Forelimb muscle (tissue), 1 donor: ENCODE measurements at places on chromosomes 7 and 10. TPM values are rescaled to one million over a fixed set of nuclear protein-coding genes. Genes with fewer than 3 reads are reported as not detected.

- DNase-seq: no peak
Observed at GRCh38 chr10:89279421-89279869, 22.4 kb upstream of the IFIT2 start.

DNA sequence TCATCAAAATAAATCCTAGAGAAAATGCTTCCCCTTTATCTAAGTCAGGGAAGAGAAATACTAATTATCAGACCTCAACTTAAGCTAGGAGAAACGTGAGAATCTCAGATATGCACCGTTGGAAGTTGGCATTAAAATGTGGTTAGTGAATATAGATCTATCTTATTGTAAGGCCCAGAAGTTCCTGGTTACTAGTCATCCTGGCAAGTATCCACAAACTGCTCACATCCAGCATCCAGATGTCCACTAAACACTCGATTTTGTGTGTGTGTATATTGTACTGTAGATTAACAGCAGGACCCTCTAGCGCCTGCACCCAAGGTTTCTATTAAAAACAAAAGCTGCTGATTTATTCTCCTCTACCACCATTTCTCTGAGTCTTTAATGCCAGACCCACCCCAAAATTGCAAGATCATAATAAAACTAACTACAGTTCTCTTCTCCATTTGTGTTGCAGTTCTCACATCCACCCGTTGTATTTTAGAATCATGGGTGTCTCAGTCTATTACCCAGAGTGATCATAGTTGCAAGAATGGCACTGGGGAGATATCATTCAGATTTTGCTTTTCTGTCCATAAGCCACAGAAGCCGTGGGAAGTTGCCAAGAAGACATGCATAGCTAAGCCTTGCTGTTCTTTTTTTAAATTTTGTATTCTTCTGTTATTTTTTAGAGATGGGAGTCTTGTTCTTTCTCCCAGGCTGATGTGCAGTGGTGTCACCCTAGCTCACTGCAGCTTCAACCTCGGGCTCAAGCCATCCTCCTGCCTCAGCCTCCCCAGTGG lies 165.4 kb downstream of the KIAA1217 start:
- DNase-seq: peak; percentile 49

DNA sequence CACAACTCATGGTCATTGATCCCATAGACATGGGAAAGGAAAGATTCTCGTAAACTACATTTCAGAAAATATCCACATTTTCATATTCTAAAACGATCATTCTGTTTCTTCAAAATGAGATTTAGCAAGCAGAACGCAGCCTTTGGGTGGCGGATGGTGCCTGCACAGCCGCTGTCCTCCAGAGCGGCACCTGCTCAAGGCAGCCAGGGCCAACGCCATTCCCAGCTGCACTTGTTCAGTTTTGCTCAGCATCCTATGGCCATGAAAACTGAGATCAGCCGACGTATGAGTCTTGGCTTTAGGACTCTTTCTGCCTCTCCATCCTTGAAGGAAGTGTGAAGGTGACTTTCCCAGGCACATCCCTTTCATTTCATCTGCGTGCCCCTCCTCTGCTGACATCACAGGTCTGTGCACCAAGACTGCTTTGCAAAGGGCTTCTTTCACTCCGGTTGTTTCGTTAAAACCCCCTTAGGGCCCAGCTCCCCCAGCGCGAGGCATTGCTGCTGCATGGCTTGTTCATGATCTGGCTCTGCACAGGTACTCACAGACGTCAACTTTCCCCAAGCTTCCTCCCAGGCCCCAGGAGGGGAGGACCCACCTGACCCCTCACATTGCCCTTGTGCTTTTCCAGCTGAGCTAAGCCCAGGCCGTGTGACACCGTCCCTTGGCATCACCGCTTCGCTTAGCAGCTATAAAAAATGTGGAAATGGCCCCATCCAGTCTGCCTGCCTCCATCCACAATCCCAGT lies 37.2 kb downstream of the TCERG1L start:
- no peak for DNase-seq

- no peak for DNase-seq
Observed at GRCh38 chr7:127446842-127447241, 54.3 kb upstream of the ZNF800 start.

GRCh38 chr10:77028042-77028441 lies 609.6 kb downstream of the KCNMA1 start:
- no peak for DNase-seq

DNA sequence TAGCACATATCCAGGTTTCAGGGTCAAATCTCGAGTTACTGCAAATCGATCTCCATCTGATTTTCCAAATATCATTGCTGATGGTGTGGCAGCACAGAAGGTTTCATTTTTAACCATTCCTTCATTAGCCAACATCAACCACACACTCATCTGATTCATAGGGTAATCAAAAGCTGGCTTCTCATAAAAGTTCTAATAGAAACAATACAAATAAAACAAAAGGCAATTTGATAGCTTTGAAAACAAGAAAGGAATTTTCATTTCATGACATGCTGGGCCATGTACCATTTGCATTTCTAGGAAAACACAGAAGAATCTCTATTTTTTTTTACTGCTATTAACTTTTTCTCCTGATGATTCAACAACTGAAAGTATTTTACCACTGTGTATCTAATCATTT lies 147.7 kb upstream of the SLC26A5 start:
- no peak for DNase-seq

DNA sequence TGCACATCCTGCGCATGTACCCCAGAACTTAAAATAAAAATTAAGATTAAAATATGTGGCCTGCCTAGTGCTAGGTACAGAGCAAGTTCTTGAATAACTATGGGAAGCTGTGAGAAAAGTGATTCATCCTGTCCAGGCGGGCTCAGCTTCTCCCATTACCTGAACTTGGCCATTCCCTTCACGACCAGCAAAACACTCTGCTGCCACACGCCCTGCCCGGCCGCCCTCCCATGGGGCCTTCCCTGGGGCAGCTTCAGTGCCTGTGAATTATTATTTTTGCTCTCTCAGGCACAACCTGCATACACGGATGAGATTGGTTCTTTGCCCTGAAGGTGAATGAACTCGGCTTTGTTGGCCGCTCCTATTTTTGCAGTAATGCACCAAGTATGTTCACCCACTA lies 209.2 kb upstream of the SHH start:
- no peak for DNase-seq

- no peak for DNase-seq
Observed at GRCh38 chr10:5514226-5514850, 10.4 kb upstream of the CALML3 start.

DNA sequence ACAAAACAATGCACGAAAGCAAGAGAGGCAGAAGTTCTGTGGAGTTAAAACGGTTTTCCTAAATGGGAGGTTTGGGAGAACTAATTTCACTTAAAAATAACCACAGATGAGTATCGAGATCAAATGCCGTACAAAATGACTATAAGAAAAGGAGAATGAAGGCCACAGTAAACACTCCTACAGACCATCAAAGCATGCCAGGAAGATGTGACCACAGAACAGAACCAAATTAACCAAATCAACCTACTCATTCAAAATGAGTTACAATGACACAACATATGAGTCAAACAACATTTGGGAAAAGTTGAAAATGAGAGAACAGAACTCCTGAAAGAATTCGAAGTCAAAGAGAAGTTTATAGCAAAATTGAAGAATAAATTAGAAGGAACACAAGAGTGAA lies 24.3 kb upstream of the DOCK1 start:
- no peak for DNase-seq

DNA sequence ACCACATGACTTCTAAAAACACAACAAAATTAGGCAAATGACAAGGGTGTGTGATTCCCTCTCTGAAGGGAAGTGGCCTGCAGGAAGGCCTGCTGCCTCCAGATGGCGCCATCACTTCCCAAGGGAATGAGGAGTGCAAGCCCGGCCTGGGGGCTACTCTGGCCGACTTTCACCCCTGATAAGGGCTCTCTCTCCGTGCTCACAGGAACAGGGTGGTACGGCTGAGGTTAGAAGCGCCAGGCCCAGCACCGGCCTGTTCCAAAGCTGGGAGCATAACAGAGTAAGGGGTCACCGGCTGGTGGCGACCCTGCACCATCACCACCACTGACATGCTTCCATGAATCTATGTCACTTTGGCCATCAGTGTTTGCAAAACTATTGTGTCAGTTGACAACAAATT lies 13.1 kb downstream of the RBP3 start:
- no peak for DNase-seq

DNA sequence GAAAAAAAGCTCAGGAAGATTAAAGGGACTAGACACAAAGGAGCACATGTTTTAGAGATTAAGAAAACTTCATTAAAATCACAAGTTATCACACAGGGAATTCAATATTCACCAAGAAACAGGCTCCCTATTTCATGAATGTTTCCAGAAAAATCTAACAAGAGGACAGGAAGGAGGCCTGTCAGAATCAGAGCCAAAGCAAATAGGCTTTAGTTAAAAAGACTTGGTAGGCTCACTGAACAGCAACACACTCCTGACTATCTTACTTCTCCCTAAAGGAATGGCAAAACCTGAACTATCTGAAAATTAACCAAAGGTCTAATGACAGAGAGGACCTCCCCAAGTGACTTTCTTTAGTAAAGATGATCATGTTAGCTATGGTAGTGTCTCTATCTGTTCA lies 188.3 kb upstream of the MEOX2 start:
- DNase-seq: no peak

DNA sequence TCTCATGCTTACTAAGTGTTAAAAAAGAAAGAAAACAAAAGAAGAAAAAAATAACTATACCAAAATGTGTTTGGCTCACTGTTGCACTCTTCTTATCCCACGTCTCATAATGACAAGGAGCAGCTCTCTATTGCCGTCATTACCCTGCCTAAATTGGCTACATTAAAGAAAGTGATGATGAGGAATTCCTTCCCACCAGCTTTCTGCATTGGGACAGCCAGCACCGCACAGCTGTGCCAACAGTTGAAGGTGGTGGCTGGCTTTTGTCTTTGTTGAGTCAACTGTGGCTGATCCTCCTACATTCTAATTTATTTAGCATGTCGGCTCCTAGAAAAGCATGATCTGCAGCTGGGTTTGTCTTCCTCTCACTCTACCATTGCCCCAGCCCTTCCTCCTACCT lies 751.8 kb downstream of the KCNMA1 start:
- no peak for DNase-seq

- no peak for DNase-seq
Observed at GRCh38 chr10:132644527-132645246, 107.1 kb downstream of the INPP5A start.

The PSD gene
- 5.3 TPM for polyA plus RNA-seq
